ENCODE measurements at places on chromosomes 16 and 17. TPM values are rescaled to one million over a fixed set of nuclear protein-coding genes. Genes with fewer than 3 reads are reported as not detected.

- DNase-seq: no peak
- no peak overlapping the region for H3K27ac ChIP-seq
These were observed 181.6 kb downstream of the RAB11FIP4 start for GRCh38 chr17:31573047-31573446.

GRCh38 chr16:65961476-65962143 is 404.9 kb upstream of the CDH5 start:
- H3K4me1 ChIP-seq: no peaks in the 10 kb centered on the region
- no peak overlapping the region for H3K27ac ChIP-seq
- H3K27me3 ChIP-seq: no peaks in the 10 kb centered on the region
- H3K36me3 ChIP-seq: no peaks in the 10 kb centered on the region
- no peak overlapping the region for H3K4me3 ChIP-seq
- DNase-seq: no peak

DNA sequence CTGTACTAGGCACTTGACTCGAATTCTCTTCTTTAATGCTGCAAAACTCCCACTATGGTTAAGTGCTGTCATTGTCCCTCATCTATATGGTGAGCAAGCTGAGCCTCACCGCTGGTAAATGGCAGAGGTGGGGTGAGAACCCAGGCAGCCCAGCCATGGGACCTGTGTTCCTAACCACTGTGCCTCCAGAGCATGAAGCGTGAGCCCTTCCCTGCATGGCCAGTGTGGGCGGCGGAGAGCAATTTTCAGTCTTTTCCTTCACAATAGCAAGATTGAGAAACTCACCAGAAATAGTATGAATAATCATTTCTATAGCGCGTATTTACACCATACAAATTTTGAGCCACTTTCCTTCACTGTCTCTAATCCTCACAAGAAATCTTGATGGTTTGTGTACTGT is 9.2 kb downstream of the BFAR start:
- no peak overlapping the region for H3K27ac ChIP-seq
- H3K36me3 ChIP-seq: no peaks in the 10 kb centered on the region
- H3K4me1 ChIP-seq: no peaks in the 10 kb centered on the region
- H3K4me3 ChIP-seq: no peak overlapping the region
- no peaks in the 10 kb centered on the region for H3K27me3 ChIP-seq

DNA sequence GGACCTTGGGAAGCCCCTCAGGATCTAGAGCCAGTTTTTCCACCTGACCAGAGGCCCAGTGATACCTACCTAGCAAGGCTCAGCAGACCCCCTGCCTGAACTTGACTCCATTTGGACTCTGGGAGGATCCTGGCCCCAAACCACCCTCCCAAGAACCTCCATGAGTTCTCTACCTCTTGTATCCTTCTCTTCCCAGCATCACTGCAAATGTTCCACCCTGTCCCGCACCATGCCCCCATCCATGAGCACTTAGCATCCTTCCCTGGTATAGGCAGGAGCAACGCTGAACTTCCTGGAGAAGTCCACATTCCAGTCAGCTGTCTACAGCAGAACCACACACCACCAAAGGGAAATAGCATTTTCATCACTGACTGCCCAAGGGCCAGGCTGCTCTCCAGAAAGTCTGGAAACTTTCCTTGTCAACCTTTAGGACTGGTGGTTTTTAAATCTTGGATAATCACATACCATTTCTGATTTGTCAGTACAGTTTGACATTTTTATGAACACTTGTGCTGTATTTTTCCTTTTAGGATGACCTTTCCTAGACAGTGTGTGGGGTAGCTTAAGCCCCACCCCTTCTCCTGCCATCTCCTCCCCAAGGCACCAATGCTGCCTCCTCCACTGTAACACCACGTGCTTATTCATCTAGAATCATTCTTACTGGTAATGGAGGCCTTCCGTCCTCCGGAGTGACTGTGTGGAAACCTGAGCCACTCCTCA is 13.9 kb downstream of the EIF4A3 start:
- peaks cover 3% of the 10 kb centered on the region for H3K4me1 ChIP-seq
- peaks cover 14% of the 10 kb centered on the region for H3K36me3 ChIP-seq
- no peak overlapping the region for H3K4me3 ChIP-seq
- no peaks in the 10 kb centered on the region for H3K27me3 ChIP-seq

DNA sequence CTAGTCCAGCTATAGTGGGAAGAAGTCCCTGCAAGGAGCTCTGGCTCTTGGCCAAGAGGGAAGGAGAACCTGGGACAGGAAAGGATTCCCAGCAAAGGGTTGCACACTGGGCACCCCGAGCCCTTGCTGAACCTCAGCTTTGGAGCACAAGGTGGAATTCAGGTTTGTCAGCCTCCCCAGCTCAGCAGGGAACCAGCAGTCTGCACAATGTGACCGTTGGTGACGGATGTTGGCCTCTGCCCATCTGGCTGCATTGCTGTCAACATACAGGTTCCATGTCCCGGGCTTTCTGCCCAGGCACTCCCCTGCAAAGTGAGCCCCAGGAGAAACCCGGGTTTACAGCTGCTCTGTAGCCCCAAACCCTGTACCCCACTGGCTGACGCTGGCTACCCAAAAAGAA is 6.7 kb downstream of the RPRML start:
- H3K36me3 ChIP-seq: no peaks in the 10 kb centered on the region
- no peak overlapping the region for H3K4me3 ChIP-seq
- H3K27ac ChIP-seq: no peak overlapping the region

The NOG gene
- 6.3 TPM for total RNA-seq

- no peaks in the 10 kb centered on the region for H3K27me3 ChIP-seq
- H3K36me3 ChIP-seq: peaks cover 4% of the 10 kb centered on the region
- DNase-seq: peak; percentile 15
- H3K27ac ChIP-seq: peak overlapping the region; percentile 99
These were observed 621 bp downstream of the CEP95 start for GRCh38 chr17:64507413-64507782.

The MVD gene
- 40.0 TPM for total RNA-seq

The RUNDC3A gene
- total RNA-seq: 0.68 TPM

DNA sequence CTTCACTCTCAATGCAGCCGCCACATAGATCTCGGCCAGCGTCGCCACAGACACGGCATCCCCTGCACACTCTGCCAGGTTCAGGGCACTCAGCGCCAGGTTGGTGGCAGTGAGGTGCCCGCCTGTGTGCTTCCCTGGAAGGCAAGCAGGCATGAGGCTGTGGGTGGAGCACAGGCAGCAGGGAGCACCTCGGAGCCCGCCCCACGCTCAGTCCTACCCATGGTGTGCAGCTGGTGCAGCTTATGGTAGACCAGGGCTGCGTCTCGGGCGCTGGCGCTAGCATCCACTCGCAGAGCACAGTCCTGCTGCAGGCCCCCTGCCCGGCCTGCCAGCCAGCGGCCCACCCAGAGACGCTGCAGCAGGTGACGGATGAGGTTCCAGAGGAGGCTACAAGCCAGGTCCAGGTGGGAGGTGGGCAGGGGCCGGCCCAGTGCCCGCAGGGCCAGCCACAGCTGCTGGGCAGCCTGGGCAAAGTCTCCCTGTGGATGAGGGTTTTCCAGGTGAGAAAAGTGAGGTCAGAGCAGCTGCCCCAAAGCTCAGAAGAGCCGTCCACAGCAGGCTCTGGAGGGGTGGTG is 20.5 kb downstream of the SREBF1 start:
- H3K27me3 ChIP-seq: no peaks in the 10 kb centered on the region
- DNase-seq: no peak
- peak overlapping the region; percentile 66 for H3K27ac ChIP-seq
- H3K4me1 ChIP-seq: peaks cover 51% of the 10 kb centered on the region
- peaks cover 19% of the 10 kb centered on the region for H3K36me3 ChIP-seq

The MRC2 gene
- 34.2 TPM for total RNA-seq

DNA sequence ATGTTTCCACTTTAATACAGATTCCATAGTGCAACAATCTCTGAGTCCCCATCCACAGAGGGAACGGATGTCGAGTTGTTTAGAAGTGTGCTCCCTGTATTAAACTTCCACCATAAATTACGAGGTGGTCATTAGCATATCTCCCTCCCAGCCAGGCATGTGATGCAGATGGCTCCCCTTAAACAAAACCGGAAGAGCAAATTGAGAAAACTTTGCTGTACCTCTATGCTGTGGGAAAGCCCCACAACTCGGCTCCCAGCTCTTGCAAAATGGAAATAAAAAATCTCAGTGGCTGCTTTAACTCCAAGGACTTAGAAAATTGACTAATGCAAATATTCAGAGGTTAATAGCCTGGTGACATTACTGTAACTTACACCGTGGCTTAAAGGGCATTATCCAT is 290.9 kb downstream of the MAF start:
- H3K27me3 ChIP-seq: no peaks in the 10 kb centered on the region
- no peak overlapping the region for H3K4me3 ChIP-seq
- H3K36me3 ChIP-seq: no peaks in the 10 kb centered on the region
- no peaks in the 10 kb centered on the region for H3K4me1 ChIP-seq
- no peak overlapping the region for H3K27ac ChIP-seq
- no peak for DNase-seq

DNA sequence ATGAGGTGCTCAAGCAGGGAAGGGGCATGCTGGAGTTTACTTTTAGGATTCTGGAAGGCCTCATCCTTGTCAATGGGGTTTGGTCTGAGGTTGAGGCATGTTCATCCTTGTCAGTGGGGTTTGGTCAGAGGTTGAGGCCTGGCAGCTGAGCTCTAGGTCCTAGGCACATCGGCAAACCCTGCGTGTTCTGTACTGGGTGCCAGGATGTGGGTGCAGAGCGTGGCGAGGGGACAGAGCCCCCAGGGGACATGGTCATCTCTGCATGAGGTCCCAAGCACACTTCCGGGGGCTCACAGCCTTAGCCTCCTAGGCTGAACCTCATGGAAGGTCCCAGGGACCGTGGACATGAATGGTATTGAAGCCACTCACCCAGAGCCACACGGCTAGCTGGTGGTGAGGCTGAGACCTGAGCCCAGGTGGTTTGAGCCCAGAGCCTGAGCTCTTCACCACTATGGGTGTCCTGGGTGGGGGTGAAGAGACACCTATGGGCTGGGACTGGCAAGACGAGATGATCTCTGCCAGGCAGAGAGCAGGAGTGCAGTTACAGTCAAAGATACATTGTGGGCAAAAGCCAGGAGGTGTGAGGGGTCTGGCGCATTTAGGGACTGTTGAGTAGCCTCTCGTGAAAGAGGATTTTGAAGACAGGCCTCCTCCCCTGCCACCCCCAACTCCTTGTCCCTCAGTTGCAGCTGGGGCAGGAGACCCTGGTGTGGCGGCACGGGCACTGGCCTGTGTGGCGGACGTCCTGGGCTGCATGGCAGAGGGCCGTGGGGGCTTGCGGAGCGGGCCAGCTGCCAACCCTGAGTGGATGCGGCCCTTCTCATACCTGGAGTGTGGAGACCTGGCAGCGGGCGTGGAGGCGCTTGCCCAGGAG is 19.3 kb downstream of the FCSK start:
- no peaks in the 10 kb centered on the region for H3K36me3 ChIP-seq
- DNase-seq: no peak
- H3K27me3 ChIP-seq: no peaks in the 10 kb centered on the region
- H3K4me1 ChIP-seq: no peaks in the 10 kb centered on the region
- no peak overlapping the region for H3K27ac ChIP-seq

The ADGRG3 gene
- not detected for total RNA-seq

DNA sequence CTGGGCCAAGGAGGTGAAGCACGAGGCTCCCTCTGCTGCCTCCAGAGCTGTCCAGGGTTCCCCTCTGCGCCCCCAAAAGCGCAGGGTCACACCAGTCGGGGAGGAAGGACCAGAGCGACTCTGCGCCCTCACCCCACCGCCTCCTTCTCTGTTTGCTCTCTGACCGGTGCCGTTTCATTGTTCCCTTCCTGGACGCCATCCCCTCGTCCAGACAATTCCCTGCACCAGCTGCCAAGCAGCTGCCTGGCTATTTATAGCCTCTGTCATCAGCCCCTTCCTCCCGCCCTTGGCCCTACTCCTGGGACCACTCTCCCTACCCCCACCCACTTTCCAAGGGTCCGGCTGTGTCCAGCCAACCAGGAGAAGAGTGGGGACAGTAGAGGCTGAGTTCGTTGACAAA is 68.8 kb upstream of the CREBBP start:
- no peak for DNase-seq
- no peak overlapping the region for H3K4me3 ChIP-seq
- no peaks in the 10 kb centered on the region for H3K36me3 ChIP-seq
- H3K27me3 ChIP-seq: peaks cover 4% of the 10 kb centered on the region
- no peak overlapping the region for H3K27ac ChIP-seq

DNA sequence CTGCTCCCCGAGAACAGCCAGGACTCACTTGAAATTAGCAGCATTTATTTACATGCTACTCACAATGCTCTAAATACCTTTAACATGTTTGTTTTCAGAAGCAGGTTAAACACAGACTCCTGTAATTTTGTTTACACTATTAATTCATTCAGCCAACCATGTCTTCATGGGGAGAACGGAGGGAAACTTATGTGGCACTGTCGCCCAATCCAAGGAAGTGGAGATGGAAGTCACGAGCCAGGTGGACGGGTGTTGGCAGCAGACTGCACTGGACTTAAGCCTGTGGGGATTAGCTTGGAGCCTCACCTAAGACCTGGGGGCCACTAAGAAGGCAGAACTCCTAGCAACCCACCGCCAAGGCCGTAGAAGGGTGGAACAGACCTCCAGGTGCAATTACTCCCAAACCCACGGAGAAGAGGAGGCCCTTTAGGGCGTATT is 8.8 kb upstream of the GFAP start:
- no peaks in the 10 kb centered on the region for H3K27me3 ChIP-seq
- no peaks in the 10 kb centered on the region for H3K4me1 ChIP-seq
- no peak overlapping the region for H3K27ac ChIP-seq
- no peak overlapping the region for H3K4me3 ChIP-seq
- no peak for DNase-seq

DNA sequence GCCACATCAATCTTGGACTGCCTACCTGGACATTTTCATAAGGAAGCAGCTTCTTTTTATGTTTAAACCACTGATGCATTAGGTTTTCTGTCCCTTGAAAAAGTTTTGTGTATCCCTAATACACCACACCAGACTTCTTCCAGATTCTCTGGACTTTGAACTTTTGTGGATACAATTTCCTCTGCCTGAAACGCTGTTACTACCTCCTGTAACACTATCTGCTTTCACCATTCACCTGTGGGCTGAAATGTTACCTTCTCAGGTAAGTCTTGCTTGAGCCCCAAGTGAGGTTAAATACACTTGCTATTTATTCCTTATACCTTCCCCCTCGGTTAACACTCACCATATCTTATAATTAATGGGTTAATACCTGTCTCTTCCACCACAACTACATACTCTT is 2.7 kb downstream of the ZZEF1 start:
- H3K36me3 ChIP-seq: no peaks in the 10 kb centered on the region
- H3K4me1 ChIP-seq: peaks cover 23% of the 10 kb centered on the region

GRCh38 chr17:60327134-60327900 is 64.6 kb downstream of the USP32 start:
- H3K27me3 ChIP-seq: no peaks in the 10 kb centered on the region
- H3K36me3 ChIP-seq: no peaks in the 10 kb centered on the region
- no peak overlapping the region for H3K27ac ChIP-seq
- H3K4me3 ChIP-seq: no peak overlapping the region
- no peak for DNase-seq
- peaks cover 3% of the 10 kb centered on the region for H3K4me1 ChIP-seq
